GM06990 (cell line): ENCODE measurements at places on chromosomes 3 and 15.

- no peak for DNase-seq
Measured at GRCh38 chr15:56469483-56469882, 4.5 kb upstream of the MNS1 start.

GRCh38 chr15:84969257-84969656 lies 12.4 kb upstream of the PDE8A start:
- DNase-seq: no peak

DNA sequence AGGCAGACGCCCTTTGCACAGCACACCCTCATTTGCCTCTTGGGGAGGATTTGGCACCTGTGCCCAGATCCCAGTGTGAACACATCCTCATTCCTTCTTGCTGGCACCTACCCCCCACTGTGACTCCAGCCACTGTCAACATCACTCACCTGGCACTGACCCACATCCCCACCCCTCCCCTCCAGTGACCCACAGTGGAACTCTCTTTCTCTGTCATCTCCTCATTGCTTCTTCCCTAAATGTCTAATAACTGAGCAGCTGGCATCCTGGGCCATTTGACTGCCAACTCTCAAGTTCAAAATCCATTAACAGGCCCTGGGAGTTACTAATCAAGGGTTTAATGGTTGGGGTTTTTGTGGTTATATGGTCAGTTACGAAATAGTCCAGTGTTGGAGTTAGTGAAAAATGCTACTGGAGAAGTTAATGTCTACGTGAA lies 14.4 kb downstream of the SNAPC5 start:
- no peak for DNase-seq

DNA sequence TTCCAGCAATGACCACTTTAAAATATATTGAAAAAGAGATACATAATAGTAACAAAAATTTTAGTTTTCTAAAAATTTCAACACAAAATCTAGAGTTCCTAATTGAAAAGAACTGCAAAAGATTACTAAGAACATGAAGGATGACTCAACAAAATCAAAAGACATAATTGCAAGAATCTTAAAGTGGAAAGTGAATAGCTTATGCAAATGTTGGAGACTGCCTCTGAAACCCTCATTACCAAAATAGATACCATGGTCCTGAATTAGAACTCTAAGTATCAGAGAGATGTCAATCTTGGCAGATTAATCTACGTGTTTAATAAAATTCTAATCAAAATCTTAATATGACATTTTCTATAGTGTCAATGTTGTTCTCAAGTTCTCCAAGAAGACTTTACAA lies 60.7 kb upstream of the SGO1 start:
- no peak for DNase-seq

GRCh38 chr3:5058471-5058951 lies 63.6 kb upstream of the ARL8B start:
- no peak for DNase-seq

DNA sequence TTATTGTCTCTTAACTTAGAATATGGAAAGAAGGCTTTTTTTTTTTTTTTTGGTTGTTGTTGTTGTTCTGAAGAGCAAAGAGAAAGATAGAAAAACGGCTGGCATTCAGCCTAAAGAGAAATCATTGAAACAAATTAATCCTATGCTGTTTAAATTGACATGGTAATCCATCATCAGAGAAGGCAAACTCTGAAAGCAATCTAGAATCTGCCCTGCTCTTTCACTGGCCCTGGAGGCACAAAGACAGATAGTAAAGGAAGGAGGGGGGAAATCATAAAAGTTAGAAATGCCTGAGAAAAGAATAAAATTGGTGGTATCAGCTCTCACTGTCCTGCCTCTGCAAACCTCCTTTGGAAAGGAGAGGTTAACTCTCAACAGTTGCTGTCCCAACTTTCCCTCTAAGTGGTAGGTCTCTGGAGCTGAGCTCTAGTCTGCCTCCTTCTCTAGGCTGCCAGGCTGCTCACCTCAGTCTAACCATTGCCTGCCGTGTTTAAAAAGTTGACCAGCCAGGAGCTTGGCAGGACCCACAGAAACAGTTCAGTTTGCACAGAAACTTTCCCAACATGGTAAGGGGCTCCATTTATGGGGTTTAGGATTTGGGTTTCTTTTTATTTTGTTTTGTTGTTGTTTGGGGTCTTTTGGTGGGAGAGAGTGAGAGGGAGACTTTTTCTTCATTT lies 13.4 kb upstream of the NR2F2 start:
- no peak for DNase-seq

GRCh38 chr3:83321457-83321856 lies 1560.0 kb upstream of the GBE1 start:
- DNase-seq: no peak
